ENCODE measurements at places on chromosomes 2 and 18.

GRCh38 chr18:12571630-12572029, 86.3 kb downstream of the SPIRE1 start:
- no peak for DNase-seq

DNA sequence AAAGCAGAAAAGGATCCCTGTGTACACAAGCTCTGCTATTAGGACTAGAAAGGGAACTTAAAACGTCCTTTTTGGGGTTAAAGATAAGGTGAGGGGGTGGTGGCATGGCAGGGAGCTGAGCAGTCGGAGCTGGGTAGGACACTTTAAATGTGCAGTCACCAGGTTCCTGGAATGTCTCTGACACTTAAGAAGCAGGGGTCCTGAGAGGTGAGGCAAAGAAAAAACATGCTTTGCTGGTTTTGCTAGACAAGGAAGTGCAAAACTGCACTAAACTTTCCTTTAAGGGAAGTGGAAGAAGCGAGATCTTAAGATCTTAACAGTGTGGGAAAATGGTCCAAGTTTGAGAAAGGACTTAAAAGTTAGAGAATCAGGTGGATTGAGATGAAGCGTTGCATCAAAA, 99.5 kb upstream of the MAP3K20 start:
- no peak for DNase-seq

- no peak for DNase-seq
Observed at GRCh38 chr18:32919799-32920198, 147.0 kb upstream of the KLHL14 start.

- DNase-seq = no peak
Observed at GRCh38 chr2:72156872-72157271, 9.2 kb upstream of the CYP26B1 start.

DNA sequence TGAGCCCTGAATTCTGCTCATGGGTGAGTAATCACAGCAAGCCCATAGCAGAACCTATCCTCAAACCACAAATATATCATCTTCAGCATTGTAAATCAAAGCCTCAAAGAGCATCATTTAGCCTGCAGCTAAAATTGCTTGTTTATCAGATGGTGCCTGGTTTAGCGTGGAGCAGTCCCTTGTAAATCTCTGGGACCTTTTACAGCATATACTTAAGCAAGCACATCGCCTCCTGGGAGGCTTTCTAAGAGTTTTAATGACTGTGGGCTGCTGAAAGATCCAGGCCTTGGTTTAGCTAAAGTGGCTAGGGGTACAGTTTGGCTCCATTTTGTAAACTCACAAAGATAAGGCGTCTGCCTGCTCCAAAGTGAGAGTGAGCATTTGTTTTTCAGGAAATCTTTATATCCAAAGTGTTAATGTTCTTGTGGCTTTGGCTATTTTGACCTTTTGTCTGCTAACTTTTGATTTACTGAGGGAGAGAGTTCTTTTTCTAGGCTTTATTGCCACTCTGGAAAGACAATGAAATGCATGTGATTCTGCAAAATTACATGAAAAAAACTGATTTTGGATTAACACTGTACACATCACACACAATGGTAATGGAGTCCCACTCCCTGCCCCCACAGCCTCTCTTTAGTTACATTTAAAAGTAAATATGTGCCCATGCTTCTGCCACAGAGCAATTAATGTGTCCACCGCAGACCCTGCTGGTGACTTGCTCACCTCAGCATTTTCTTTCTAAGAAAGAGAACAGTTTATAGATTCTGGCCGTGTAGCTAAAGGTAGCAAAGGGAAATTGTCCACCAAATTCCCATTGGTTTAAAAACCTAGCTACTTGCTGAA, 194.8 kb downstream of the LNPK start:
- no peak for DNase-seq

Measured in activated T-helper 1 cell treated with anti-CD3 and anti-CD28 coated beads, Interleukin-12 subunit alpha, Interleukin-12 subunit beta, Interleukin-2, Interleukin-4 antibody, amounts not matched to agents 30 ng/mL and 10 ng/mL and 1 ng/mL, durations not matched to agents 14 hours and 24 hours and 36 hours (primary cell).